ENCODE measurements at places on chromosomes 11 and 22.

- DNase-seq = no peak
Observed at GRCh38 chr11:124442442-124442841, 3.1 kb downstream of the OR8B8 start.

GRCh38 chr11:34586488-34587281 is 34.2 kb upstream of the EHF start:
- DNase-seq = no peak

- no peak for DNase-seq
Observed at GRCh38 chr11:93783362-93783761, 720 bp upstream of the MED17 start.

DNA sequence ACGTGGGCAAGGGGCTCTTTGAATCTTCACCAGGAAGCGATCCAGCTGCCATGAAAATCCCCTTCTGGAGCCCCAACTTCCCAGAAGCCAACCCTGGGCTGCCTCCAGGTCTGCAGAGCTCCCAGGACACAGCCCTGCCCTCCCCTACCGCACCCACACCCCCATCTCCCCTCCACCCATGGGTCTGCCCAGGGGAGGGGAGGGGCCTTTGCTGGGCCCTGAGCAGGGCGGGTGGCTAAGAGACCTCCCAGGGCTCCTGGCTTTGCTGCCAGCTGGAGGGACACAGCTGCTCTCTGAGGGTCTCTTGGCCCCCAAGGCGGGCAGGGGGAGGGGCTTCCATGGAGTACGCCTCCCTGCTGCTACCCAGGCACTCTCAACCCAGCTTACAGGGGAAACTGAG is 64.1 kb downstream of the WNT7B start:
- no peak for DNase-seq

DNA sequence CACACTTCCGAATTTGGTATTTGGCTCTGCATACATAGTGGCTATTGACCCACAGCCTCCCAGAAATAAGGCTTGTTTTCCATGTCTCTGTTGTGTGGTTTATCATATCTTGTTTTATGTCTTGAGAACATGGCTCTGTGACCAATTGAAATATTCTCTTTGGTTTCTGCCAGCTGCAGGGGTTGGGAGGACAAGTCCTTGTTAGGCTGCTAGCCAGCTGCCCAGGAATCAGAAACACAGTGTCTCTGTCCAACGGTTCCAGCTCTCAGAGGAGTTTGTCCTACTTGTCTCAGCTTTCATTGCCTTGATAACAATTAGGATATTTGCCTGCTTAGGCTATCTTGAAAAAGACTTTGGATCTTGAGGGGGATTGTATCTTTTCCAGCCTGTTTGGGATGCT is 6.0 kb upstream of the SLC7A4 start:
- DNase-seq = no peak

DNA sequence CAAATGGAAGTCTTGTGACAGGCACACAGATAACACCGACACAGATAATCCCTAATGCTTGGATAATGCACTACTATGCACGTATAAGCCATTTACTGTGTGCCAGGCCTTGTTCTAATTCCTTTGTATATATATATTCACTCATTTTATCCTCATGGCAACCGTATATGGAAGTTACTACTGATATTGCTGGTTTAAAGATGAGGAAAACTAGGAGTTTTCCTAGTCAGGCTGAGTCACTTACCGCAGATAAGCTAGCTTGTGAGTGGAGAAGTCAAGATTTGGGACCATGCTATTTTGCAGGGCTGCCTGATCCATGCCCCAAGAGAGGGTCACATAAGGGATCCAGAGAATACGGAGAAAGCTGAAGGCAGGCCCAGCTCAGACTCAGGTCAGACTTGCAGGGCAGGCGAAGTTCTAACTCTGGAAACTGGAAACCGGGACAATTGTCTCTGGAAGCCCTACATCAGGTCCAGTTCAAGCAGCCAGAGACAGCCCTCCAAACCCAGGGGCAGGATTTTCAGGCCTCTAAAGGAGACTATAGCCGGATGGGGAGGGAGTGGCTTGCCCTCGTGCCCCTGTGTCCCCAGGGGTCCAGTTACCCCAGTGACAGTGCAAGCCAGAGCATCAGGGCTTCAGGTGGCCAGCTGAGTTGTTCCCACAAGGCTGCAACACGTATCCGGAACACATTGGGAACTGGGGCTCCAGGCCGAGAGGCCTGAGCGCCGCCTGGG is 534.8 kb downstream of the INSC start:
- no peak for DNase-seq

DNA sequence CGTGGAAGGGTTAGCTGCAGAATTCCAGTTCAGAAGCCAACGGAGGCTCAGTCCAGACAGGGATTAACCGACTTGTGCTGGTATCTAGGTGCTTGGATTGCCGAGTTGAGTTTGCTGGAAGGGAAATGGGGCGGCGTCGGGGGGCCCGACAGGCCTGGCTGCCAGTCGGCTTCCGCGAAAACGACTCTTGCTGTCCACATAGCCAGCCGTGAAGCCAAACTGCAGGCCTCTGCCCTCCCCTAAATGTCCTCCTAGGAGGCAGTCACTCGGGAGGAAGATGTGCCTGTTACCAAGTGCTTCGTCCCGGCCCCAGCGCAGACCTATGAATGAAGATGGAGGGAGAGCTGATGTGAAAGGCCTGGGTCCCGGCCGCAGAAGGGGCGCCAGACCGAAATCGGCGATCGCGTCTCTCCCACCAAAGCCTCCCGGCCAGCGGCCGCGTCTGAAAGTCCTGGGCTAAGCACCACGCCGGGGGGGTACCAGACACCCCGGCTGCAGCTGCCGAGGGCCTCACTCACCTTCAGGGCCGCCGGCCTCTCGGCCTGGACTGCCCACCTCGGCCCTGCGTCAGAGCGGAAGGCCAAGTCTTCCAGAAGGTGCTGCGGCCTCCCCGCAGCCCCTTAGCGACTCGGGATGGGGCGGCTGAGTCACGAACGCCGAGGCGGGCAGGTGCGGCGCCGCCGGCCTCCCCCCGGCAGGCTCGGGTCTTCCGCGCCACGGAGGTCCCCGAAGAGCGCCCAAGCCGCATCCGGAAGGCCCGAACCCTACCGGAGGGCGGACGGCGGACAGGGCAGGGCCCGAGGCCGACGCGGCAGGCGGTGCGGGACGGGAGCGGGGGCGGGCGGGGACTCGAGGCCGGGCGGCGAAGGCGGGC is 7.5 kb downstream of the DPAGT1 start:
- DNase-seq = no peak

DNA sequence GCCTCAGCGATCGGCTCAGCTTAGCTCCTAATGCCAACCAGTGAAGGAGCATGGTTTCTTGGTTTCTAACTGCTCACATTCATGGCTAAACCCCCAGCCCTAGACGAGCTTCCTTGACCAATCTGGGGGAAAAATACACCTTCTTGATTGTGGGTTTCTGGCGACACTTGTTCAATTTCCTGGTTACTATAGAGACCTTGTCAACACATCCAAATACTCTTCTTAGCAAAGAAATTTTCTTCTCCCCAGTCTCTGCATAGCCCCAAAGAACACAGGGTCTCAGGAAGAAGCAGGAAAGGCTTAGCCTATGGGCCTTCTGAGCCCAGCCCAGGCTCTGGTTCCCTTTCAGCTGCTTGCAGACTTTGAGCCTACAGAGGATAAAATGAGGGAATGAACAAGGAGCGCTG is 88.5 kb upstream of the SYT13 start:
- no peak for DNase-seq

- DNase-seq = no peak
Observed at GRCh38 chr11:34275486-34275885, 82.3 kb downstream of the ABTB2 start.

All from GOT3 (cell line).